ENCODE measurements at places on chromosomes 11 and 22.
A peak's percentile ranks its signal among the peaks of the same experiment; 100 is the strongest.

DNA sequence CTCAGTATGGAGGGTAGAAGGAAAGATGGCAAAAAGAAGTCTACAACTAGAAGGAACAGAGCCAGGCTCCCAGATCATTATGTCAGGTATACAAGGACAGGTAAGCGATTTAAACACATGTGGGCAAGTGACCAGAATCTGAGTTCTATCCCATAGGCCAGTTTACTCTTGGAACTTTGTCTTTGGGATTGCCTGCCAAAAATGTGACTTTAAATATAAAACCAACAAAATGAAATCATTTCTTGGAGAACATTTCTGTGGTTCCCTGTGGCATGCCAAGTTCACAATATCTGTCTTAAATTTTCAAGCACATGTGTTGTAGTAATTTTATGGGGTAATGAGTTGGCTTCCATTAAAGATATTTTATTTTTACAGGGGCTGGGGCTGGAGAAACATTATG is 141.0 kb downstream of the SLC17A6 start:
- no peak for DNase-seq

DNA sequence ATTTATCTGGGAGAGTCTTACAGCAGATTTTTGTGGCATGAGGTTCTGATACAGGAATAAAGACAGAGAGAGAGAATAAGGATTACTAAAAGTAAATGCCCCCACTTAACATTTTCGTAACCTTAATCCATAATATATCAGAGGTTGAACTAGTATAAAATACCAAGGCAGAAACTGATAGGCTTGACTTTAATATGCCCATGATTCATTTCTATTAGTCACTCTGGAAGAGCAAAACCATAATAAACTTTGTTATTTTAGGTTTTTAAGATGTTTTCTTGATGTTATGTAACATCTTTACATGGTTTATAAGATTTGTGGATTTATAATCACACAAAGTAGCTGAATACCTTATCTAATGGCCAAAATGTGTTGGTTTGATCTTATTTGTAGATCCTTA is 19.1 kb downstream of the GUCY1A2 start:
- no peak for DNase-seq

DNA sequence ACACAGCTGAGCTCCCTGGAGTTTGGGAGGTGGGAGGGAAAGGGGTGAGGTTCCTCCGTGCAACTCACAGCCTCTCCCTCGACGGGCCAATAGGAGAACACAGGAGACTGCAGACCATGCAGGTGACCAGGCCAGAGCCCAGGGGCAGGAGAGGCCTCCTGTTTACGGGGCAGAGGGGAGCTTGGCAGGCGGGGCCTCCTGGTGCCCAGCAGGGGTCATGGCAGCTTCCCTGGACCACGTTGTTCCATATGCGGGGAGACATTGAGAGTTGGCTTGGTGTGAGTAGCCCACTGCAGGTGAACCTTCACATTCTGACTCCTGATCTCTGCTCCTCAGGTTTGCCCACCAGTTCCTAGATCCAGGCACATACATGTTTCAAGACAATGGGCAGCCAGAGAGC is 19.3 kb upstream of the XKR3 start:
- no peak for DNase-seq

GRCh38 chr11:14894657-14895598 is 2.9 kb upstream of the CYP2R1 start:
- peak; percentile 71 for DNase-seq

DNA sequence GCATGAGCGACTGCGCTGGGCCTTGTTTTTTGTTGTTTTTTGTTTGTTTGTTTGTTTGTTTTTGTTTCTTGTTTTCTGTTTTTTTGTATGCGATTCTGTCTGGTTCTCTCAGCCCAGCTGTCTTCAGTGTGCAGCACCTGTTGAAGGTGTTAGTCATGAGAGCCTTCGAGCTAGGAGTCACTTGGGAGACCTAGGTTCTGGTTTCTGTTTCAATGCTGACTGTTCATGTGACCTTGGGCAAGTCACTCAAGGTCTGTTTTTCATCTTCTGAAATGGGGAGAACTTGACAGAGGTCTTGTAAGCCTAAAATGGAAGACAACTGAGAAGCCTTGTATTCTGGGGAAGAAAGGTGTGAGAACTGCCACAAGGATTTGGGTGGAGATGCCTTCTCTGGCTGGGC is 1.8 kb downstream of the DCPS start:
- DNase-seq, result no peak

- DNase-seq, result no peak
Observed at GRCh38 chr11:123082977-123083376, 21.0 kb upstream of the HSPA8 start.

DNA sequence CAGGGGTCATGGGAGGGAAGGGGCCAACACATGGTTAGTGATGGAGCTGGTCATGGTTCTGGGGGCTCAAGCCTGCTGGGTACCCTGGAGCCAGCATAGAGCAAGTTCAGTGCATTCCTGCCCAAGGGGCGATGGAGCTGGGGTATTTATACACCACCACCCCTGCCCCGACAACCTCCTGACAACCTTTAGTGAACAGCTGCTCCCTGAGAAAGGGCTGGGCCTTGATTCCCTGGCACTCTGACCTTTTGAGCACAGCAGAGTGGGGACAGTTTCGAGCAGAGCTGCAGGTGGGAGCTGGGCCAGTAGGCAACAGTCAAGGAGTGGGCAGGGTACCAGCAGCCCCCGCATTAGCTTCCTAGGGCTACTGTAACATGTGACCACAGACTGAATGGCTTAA is 6.0 kb downstream of the PARVG start:
- no peak for DNase-seq

- DNase-seq, result no peak
Observed at GRCh38 chr11:25211635-25212254, 714.9 kb downstream of the LUZP2 start.

GRCh38 chr11:132346558-132347148 is 976.2 kb downstream of the NTM start:
- no peak for DNase-seq

- DNase-seq, result no peak
Observed at GRCh38 chr11:28318871-28319270, 210.7 kb downstream of the METTL15 start.

GRCh38 chr11:122755409-122755808 is 82.9 kb upstream of the CRTAM start:
- DNase-seq, result no peak

- DNase-seq, result no peak
Observed at GRCh38 chr22:49815641-49816091, 12.0 kb downstream of the BRD1 start.

GRCh38 chr11:59224351-59224928 is 11.7 kb upstream of the MPEG1 start:
- DNase-seq, result no peak

- DNase-seq, result no peak
Observed at GRCh38 chr11:36375353-36376008, 79.4 kb downstream of the PRR5L start.

DNA sequence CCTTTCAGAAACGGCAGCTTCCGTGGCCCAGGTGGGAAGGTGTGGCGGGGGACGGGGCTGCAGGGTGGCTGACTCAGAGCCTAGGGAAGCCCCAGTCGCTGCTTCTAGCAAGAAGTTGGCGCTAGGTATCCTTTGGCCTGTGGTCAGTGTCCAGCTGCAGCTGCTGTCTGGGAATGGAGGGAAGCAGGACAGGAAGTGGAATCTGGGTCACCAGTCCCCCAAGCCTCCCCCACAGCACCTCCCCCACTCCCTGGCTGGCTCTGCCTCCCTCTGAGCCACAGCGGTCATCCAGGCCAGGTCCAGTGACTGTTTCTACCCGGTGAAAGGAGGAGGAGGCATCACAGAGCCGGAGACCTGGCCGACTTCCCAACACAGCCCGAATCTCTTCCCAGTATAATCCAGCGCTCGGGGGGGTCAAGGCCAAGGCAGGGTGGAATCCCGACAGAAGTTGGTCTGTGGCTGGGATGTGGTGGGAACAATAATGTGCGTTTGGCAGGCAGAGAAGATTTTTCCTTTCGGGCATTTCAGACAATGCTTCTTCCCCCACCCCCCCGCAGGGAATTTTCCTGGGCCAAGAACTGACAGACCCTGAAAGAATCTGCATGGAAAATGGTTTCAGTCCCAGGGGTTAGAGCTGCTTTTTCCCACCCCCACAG is 45.1 kb downstream of the C11orf96 start:
- DNase-seq, result peak; percentile 49

DNA sequence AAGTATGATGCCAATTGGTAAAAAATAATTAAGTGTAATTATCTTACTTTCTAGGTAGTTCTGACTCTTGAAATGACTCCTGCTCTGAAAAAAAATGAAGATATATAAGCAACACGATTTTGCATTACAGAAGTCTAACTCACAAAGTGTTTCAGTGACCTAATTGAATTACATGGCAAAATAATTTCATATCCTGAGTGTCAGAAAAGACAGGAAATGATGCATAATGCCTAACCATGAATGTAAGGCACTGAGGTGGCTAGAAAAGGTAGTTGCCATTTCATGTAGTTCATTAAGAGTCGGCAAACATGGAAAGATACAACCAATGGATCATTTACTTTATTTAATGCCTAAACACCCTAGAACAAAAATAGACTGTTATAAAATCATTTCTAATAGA is 113.5 kb downstream of the GUCY1A2 start:
- no peak for DNase-seq

GRCh38 chr11:1515082-1516060 is 28.8 kb upstream of the MOB2 start:
- DNase-seq, result peak; percentile 49

DNA sequence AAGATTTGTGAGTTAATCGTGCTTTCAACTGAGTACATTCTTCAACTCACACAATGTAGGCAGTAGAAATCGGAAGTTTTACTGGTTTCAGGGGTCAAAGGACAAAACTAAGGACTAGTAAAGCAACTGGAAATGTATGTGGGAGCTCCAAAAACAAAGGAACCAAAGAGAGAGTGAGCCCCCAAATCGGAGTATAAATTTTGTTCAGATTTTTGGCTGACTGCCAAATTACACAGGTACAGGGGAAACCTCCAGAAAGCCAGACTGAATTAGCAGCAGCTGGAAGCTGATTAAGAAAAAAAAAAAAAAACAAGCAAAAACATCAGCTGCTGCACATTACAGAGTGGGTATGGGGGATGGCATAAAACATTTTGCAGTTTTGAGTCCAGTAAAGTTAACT is 75.2 kb upstream of the GNAZ start:
- DNase-seq, result no peak

DNA sequence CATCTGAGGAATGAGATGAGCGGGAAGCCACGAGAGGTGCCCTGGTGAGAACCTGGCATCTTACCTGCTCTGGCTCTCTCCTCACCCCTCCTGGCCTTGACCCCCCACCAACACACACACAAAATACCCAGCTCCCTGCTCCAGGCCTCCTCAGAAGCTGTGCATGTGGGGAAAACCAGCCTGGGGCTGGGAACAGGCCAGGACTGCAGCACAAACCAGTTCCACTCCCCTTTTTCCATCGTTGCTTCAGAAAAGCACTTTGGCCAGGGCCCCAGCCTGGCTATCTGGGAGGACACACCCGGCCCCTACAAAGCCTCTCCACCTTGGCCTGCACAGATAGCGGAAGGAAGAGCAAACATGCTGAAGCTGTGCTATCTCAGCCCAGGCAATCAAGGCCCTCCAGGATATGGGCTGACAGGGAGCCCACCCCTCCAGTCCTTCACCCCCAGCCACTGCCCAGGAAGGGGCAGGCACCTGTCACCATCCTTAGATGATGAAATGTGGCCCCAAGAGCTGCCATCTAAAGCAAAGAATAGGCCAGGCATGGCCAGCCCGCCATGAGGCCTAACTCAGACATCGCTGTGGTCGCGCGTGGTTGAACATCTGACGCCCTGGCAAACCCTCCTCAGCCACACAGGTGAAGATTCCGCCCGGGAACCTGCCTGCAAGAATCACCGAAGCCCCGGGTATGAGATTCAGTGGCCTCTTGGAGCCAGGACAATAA is 35.4 kb downstream of the PISD start:
- no peak for DNase-seq

- DNase-seq, result no peak
Observed at GRCh38 chr11:38900211-38900610, 2302.2 kb upstream of the RAG2 start.

- peak; percentile 3 for DNase-seq
Observed at GRCh38 chr11:69918938-69919650, 99.9 kb upstream of the FGF3 start.

DNA sequence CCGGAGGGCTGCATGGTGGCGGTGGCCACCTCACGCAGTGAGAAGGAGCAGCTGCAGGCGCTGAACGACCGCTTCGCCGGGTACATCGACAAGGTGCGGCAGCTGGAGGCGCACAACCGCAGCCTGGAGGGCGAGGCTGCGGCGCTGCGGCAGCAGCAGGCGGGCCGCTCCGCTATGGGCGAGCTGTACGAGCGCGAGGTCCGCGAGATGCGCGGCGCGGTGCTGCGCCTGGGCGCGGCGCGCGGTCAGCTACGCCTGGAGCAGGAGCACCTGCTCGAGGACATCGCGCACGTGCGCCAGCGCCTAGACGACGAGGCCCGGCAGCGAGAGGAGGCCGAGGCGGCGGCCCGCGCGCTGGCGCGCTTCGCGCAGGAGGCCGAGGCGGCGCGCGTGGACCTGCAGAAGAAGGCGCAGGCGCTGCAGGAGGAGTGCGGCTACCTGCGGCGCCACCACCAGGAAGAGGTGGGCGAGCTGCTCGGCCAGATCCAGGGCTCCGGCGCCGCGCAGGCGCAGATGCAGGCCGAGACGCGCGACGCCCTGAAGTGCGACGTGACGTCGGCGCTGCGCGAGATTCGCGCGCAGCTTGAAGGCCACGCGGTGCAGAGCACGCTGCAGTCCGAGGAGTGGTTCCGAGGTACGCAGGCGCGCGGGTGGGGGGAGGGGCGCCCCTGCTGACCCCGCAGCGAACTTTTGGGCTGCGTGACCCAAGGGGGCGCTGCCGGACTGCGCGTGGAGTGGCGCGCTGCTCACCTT is 670 bp downstream of the NEFH start:
- DNase-seq, result no peak

- DNase-seq, result peak; percentile 66
Observed at GRCh38 chr11:125223901-125224361, 59.4 kb downstream of the PKNOX2 start.

- DNase-seq, result no peak
Observed at GRCh38 chr11:8779107-8779506, 96.5 kb downstream of the RPL27A start.

DNA sequence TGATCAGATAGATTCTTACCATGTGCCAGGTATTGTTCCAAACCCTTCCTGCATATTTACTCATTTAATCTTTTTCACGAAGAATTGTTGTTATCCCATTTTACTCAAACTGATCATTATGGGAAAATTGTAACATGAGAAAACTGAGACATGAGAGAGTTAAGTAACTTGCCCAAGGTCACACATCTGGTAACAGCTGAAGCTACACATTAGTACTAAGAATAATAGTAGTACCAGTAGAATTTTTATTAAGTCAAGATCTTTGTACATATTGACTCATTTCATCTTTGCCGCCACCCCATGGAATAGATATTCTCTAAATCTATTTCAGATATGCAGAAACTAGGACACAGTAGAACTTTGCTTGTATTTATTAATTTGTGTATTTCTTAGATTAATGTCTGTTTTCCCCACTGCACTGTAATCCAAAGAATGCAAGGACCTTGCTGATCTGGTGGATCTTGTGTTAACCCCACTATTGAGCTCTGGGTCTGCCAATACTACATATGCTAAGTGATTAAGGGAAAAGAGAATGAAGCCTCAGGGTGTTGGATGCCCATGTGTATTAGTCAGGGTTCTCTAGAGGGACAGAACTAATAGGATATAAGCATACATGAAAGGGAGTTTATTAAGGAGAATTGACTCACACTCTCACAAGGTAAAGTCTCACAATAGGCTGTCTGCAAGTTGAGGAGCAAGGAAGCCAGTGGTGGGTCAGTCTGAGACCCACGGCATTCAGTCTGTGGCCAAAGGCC is 72.8 kb downstream of the PARVA start:
- no peak for DNase-seq

GRCh38 chr11:110522471-110522870 is 92.7 kb downstream of the FDX1 start:
- peak; percentile 9 for DNase-seq

GRCh38 chr11:23313001-23313400 is 452.7 kb upstream of the CCDC179 start:
- DNase-seq, result no peak

Measured in pons (tissue), 1 donor.